ENCODE measurements at places on chromosomes 7 and 10. TPM values are rescaled to one million over a fixed set of nuclear protein-coding genes. Genes with fewer than 3 reads are reported as not detected.

- DNase-seq, result no peak
Observed at GRCh38 chr10:130418731-130419130, 282.5 kb downstream of the GLRX3 start.

GRCh38 chr10:92844746-92845145 is 3.6 kb upstream of the EXOC6 start:
- no peak for DNase-seq

- DNase-seq, result no peak
Observed at GRCh38 chr7:26858735-26859134, 5.7 kb downstream of the SKAP2 start.

DNA sequence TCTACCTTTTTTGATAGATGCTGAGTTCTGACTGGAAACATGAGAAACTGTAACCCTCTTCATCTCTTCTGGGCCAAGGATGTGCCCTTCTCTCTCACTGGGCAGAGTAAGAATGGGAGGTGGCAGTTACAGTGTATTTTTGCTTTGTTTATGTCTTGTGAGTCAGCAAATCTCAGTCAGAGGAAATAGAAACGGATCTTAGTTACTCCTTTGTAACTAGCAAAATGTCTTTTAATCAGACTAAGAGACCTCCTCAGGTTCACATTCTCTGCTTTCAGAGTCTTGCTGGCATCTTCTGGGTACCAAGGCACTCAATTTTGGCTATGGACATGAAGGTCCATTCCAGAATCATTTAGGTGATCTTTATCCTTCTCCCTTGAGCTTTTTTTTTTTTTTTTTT is 70.9 kb downstream of the HHEX start:
- no peak for DNase-seq

- DNase-seq, result no peak
Observed at GRCh38 chr10:66964946-66965345, 39.1 kb downstream of the LRRTM3 start.

- no peak for DNase-seq
Observed at GRCh38 chr7:90465816-90466215, 3.6 kb upstream of the PTTG1IP2 start.

DNA sequence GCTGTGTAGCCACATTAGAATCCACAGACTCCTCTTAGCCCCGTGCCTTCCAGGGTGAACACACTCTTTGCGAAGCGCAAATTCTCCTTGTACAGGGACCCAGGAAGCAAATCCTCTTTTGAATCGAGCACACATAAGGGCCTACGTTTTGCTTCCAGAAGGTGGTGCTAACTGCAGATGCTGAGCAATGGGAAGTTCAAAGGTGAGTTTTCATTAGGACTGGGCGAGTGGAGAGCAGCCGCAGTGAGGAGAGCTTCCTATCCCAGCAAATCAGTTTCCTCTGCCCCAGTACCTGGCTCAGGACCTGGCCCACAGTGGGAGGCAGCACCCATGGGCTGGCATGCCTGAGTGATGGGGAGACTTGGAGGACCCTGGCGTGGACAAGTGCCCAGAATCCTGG is 23.5 kb upstream of the GPR26 start:
- no peak for DNase-seq

DNA sequence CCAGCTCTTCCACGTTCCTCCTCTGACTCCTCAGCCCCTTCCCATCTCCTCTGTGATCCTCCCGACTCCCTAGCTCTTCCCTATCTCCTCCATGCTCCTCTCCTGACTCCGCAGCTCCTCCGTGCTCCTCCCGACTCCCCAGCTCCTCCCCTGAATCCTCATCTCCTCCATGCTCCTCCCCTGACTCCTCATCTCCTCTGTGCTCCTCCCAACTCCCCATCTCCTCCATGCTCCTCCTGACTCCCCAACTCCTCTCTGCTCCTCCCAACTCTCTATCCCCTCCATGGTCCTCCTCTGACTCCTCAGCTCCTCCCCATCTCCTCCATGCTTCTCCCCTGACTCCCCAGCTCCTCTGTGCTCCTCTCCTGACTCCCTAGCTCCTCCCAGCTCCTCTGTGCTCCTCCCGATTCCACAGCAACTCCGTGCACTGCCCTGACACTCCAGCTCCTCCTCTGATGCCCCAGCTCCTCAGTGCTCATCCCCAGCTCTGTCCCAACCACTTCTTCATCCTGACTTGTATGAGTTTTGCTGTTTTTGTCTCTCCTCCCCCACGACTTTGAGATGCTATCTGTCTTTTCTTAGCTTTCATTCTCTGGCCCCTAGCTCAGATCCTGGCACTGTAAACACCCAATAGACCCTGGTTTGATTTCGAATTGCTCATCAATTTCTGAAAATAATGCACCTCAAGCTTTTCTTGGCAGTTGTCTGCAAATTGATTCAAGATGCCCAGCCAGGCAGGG is 38.3 kb downstream of the OAT start:
- DNase-seq, result no peak

- DNase-seq, result no peak
Observed at GRCh38 chr7:34904987-34905386, 132.3 kb downstream of the DPY19L1 start.

DNA sequence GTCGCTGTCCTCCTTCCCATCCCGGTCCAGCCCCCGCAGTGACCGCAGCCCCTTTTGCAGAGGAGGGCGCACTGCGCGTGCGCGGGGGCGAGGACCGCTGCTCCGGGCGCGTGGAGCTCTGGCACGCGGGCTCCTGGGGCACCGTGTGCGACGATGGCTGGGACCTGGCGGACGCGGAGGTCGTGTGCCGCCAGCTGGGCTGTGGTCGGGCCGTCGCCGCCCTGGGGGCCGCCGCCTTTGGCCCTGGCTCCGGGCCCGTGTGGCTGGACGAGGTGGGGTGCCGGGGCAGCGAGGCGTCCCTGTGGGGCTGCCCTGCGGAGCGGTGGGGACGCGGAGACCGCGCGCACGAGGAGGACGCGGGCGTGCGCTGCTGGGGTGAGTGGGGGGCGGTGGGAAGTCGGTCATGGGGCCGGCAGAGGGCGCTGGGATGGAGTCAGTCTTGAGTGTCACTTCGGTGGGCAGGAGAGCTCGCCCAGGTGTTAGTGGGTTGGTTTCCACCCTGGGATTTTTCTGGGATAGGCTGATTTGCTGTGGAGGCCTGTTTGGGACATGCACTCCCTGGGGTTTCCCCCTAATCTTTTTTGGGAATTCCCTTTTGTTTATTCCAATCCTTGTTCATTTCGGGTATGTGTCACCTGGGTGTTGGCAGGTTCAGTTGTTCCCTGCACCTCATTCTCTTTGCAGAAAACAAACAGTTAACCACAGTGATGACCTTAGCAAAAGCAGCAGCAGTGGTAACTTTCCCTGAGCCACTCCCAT is 11.6 kb downstream of the SCART1 start:
- DNase-seq, result no peak

DNA sequence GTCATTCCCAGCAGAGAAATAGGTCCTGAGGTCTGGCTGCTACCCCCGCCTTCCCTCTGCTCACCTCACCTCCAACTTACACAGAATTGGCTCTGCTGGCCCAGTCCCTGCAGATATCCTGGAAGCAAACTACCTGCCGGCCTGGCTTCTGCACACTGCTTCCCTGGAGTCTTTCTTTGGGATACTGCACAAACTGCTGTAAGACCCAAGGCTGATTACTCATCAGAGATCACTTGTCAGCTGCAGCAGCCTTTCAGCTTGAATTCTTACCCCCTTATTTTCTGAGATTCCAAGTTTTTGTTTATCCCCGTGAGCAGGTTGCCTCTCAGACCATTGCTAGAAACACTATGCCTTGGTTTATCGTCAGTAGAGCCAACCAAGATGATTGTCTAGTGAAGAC is 426.4 kb downstream of the PHTF2 start:
- DNase-seq, result no peak

DNA sequence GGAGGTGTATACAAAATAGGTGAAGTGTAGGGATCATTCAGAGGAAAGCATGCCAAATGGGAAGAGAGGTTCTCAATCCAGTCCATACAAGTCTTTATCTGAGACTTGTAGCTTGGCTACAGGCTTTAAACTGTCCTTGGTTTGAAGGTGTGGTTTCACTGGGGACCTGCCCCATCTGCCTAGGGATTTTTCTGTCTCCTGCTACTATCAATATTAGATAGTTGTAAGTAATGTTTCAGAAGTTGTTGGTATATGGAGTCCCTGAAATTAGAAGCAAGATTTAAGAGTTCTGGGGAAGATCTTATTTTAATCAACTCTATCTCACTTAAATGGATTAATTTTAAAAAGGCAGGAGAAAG is 100.9 kb downstream of the ANKRD7 start:
- no peak for DNase-seq

DNA sequence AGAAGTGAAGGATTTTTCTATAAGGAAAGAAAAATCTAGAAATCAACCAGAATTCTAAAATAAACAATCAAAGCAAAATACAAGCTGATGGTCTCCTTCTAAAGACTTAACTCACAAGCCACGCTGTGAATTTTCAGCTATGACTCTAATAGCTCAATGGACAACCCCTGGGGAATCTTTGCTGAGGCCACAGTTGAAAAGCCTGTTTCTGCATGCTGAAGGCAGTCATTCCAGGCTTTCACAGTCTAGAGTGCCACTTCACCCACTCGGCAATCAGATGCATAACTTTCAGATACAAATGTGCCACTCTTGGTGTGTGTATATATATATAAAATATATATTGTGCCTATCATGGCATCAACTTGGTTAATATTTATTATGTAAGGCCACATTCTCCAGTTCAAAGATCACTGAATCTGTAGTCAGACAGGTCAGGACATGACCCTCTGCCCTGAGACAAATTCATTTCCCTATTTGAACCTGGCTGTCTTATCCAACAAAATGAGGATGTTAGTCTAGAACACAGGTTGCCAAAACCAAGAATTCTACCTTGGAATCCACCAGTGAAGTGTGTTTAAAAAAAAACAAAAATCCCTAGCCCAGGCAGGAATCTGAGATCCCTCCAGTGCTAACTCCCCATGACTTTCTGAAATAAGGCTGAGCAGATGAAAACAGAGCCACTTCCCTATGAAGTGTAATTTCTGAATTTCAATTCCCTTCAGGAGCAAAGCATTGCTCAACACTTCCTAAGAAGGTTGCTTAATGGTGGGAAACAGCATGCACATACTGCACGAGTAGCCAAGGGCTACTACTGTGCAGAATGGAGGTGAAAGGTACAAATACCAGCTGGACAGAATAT is 9.9 kb downstream of the LIPA start:
- no peak for DNase-seq

DNA sequence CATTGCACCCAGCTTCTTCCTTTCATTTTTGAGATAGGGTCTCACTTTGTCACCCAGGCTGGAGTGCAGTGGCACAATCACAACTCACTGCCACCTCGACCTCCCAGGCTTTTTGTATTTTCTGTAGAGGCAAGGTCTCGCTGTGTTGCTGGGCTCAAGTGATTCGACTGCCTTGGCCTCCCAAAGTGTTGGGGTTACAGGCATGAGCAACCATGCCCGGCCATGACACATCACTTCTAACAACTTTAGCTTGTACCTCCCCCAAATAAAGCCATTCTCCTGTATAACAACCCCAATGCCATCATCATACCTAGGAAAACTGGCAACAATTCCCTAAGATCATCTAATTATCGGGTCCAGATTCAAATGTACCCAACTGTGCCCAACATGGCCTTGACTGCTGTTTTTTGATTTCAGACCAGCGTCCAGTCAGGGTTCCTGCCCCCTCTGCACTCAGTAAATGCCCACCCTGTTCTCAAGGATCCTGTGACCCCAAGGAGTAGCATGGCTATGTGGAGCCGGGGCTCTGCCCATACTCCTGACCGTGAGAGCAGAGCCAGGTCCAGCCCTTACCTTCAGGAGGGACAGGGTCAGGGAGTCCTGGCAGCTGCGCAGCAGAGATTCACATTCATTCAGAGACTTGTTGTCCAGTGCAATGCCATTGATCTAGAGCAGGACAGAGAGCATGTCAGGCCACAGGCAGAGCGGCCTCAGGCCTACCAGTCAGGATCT is 102.6 kb downstream of the DLG5 start:
- no peak for DNase-seq

FAM25A gene
- not detected for total RNA-seq

ELN gene
- total RNA-seq, result not detected

GNAT3 gene
- not detected for total RNA-seq

Measured in activated CD8-positive, alpha-beta T cell treated with anti-CD3 and anti-CD28 coated beads for 36 hours (primary cell).